ENCODE measurements at places on chromosomes 16 and 17. TPM values are rescaled to one million over a fixed set of nuclear protein-coding genes. Genes with fewer than 3 reads are reported as not detected.

GRCh38 chr16:85641776-85642176, 28.7 kb downstream of the GSE1 start:
- DNase-seq: peak; percentile 64

Gene SECTM1
- polyA plus RNA-seq: 4.5 TPM

GRCh38 chr17:33725675-33726271, 432.7 kb upstream of the ASIC2 start:
- peak; percentile 48 for DNase-seq

Gene BRCA1
- 0.38 TPM for polyA plus RNA-seq

DNA sequence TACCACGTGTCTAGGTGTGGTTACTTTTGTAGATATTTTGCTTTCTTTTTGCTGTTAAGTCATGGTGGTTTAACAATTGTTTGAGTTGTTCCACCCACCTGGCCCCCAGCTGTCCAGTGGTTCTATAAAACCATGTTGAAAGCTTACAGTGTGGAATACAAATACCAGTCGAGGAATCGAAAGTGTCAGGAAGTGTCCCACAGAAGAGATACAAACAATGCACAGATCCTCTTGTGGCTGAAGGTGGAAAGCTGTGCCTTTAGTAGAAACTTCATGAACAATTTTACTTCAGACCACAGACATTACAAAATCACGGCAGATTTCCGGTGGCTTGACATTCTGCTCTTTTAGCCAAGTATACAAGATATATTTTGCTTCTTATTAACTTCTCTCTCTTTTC, 782.4 kb upstream of the SOX9 start:
- no peak for DNase-seq

Gene C16orf96
- polyA plus RNA-seq: not detected

GRCh38 chr17:31595076-31595475, 203.6 kb downstream of the RAB11FIP4 start:
- DNase-seq: no peak

- DNase-seq: no peak
Measured at GRCh38 chr17:42784409-42784808, 4.0 kb downstream of the WNK4 start.

Gene CCL1
- polyA plus RNA-seq: not detected

- no peak for DNase-seq
Measured at GRCh38 chr17:19271780-19272357, 34.7 kb downstream of the EPN2 start.

DNA sequence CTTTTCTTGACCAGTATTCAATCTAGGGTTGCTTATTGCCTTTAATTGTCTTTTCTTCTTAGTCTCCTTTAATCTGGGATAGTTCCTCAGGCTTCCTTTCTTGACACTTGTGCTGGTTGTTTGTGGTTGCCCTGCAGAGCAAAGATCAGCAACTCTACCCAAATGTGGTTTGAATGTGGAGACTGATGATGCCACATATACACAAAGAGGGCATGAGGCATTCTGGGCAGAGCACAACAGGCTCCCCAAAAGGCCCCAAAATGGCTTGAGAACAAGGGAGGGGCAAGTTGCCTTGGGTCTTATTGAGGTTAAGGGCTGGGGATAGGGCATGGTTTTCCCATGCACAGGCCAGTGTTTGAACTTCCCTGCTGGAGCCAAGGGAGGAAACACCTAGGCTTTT, 29.8 kb upstream of the HOXB9 start:
- no peak for DNase-seq

Gene CFAP97D1
- 0.25 TPM for polyA plus RNA-seq

- no peak for DNase-seq
Measured at GRCh38 chr17:74361230-74362068, at the start of gene BTBD17. Gene BTBD17, minus strand, starts transcription at chr17:74361868. Its CDS starts 49 bp downstream, at chr17:74361819.

DNA sequence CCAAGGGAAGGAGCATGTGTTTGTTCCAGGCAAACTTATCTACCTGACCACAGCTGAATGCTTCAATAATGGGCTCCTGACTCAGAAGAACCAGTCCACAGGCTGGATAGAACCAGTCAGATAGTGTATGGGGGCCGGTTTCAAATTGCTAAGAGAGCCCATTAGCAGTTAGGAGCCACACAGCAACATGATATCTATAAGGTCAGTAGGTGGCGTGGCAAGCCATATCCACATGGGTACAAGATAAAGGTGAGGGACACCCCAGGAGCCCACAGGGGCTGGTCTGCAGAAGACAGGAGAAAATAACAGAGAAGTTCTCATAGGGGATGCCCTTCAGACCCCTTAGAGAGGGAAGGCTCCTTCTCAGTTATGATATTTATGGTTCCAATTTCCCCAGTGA, 31.6 kb upstream of the CDRT15 start:
- no peak for DNase-seq

Gene GAN
- 1.5 TPM for polyA plus RNA-seq

Gene PRCD
- not detected for polyA plus RNA-seq

GRCh38 chr16:12026741-12027490, 50.4 kb downstream of the SNX29 start:
- no peak for DNase-seq
